H7 (cell line): ENCODE measurements at places on chromosomes 1 and 21.

DNA sequence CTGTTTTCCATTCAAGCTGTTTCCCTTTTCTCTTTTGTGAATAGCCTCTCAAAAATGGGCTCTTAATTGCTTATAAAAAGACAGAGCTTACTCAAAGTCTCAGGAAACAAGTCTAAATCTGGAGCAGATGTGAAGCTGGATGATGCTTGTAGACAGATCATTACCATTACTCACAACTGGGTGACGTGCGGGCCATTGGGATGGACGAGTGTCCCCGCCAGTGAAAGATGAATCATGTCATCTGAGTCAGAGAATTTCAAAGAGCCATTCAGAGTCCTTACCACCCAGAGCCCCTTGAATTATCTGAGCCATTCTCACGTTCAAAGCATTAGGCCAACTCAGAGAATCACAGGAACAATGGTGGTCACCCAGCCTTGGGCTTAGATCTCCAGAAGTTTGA is 134.6 kb downstream of the HUNK start:
- DNase-seq = no peak

- DNase-seq = no peak
Measured at GRCh38 chr1:83799594-83799993, 199.3 kb downstream of the TTLL7 start.

- peak; percentile 96 for DNase-seq
Measured at GRCh38 chr1:109630081-109630897, 10.7 kb downstream of the AMPD2 start.

- peak; percentile 32 for DNase-seq
Measured at GRCh38 chr1:8362701-8363101, 44.8 kb downstream of the SLC45A1 start.

DNA sequence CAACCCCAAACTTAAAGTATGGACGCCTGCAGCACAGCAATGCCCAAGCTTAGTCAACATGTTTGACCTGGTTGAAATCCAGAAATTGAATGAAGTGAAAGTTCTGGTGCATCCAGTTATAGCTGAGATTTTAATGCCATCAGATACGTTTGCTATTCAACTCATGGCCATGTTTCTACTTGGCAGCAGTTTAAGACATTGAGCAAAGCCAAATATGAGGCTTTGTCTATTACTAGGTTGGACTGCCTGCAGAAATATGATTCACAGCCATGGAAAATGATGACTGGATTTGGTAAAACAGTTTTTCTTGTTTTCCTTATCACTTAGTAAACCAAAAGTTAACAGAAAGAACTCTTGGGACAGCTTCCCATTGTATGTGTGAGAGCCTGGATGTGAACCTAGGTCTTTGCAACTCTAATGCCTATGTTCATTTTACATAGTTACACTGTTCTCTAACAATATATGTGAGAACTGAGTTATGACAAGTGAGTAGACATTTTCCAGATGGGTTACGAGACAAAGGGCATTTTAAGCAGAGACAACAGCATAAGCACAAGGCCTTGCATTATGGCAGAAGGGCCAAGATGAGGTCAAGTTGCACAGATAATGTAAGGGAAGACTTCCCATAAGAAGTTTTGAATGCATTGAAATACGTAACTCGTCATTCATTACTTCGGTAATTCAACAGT is 32.4 kb upstream of the MYSM1 start:
- no peak for DNase-seq

DNA sequence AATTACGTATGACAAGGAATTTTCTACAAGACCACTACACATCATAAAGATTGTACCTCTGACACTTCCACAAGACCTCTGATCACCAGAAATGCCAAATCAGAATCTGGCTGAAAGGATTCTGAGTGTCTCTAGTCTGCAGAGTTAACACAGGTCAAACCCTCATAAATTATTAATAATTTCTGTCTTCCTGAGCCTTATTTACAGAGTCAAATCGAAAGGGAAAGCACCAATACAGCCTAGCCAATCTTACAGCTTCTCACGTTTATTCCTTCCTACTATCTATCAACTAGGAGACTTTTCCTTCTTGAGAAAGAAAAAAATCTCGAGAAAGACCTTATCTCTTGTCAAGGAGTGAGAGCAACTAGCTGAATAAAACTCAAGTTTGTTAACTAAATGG is 2151.6 kb downstream of the MRPL39 start:
- DNase-seq = no peak

DNA sequence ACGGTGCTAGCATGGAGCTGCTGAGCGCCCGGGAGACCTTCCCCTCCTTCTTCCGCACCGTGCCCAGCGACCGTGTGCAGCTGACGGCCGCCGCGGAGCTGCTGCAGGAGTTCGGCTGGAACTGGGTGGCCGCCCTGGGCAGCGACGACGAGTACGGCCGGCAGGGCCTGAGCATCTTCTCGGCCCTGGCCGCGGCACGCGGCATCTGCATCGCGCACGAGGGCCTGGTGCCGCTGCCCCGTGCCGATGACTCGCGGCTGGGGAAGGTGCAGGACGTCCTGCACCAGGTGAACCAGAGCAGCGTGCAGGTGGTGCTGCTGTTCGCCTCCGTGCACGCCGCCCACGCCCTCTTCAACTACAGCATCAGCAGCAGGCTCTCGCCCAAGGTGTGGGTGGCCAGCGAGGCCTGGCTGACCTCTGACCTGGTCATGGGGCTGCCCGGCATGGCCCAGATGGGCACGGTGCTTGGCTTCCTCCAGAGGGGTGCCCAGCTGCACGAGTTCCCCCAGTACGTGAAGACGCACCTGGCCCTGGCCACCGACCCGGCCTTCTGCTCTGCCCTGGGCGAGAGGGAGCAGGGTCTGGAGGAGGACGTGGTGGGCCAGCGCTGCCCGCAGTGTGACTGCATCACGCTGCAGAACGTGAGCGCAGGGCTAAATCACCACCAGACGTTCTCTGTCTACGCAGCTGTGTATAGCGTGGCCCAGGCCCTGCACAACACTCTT is 1.1 kb downstream of the TAS1R3 start:
- DNase-seq = peak; percentile 72

GRCh38 chr1:182968151-182968741 is 15.3 kb upstream of the SHCBP1L start:
- no peak for DNase-seq

GRCh38 chr1:224668984-224669383 is 52.9 kb downstream of the CNIH3 start:
- DNase-seq = no peak
